ENCODE measurements at places on chromosomes 5 and 9. TPM values are rescaled to one million over a fixed set of nuclear protein-coding genes. Genes with fewer than 3 reads are reported as not detected.

GRCh38 chr5:56480705-56481427, 247.7 kb upstream of the ANKRD55 start:
- DNase-seq, result peak; percentile 2

Gene GABRB2
- not detected for total RNA-seq

Gene POLR3G
- total RNA-seq, result 42.2 TPM

Gene SYNPO
- total RNA-seq, result 8.4 TPM

DNA sequence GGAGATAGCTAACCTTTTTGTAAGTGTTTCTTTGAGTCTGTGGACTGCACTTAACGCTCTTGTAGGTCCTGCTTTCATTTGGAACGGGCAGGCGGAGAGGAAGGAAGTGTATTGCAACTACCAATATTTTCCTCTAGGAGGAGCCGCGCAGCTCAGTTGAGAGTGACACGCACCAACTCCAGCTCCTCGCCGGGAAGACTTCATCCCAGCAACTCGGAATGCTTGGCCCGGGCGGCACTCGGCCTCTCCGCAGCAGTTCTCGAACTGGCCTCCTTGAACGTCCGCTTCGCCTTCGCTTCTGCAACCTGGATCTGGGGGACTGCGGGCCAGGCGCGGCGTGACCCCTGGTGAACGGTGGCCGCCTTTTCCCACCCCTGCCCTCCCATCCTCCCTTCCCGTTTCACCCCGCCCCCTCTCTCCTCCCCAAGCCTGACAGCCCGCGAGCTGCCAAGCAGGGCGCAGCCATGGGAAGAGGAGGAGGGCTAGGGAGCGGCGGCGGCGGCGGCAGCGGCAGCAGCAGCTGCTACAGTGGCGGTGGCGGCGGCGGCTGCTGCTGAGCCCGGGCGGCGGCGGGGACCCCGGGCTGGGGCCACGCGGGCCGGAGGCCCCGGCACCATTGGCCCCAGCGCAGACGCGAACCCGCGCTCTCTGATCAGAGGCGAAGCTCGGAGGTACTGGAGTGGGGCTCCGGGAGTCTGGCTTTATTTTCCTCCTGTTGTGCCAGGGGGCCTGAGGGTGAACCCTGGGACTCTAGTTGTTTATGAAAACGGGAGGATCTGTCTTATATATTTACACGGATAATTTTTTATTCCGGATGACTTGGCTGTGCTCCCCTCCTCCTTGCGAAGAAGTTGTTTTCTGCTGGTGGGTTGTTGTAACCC, at the start of gene GHR:
TSS of gene GHR (plus strand) at position 155 of the 881 bp plus-strand sequence. CDS start 142,436 bp downstream, outside the sequence.
- peak; percentile 94 for DNase-seq

GRCh38 chr9:120153258-120153657, 426.7 kb downstream of the CDK5RAP2 start:
- DNase-seq, result no peak

- no peak for DNase-seq
Measured at GRCh38 chr5:37189355-37189754, 59.8 kb downstream of the CPLANE1 start.

Gene MYO10
- total RNA-seq, result 72.3 TPM

- no peak for DNase-seq
Measured at GRCh38 chr5:37881359-37881758, 41.5 kb upstream of the GDNF start.

Gene PCDHA9
- total RNA-seq, result 0.22 TPM

DNA sequence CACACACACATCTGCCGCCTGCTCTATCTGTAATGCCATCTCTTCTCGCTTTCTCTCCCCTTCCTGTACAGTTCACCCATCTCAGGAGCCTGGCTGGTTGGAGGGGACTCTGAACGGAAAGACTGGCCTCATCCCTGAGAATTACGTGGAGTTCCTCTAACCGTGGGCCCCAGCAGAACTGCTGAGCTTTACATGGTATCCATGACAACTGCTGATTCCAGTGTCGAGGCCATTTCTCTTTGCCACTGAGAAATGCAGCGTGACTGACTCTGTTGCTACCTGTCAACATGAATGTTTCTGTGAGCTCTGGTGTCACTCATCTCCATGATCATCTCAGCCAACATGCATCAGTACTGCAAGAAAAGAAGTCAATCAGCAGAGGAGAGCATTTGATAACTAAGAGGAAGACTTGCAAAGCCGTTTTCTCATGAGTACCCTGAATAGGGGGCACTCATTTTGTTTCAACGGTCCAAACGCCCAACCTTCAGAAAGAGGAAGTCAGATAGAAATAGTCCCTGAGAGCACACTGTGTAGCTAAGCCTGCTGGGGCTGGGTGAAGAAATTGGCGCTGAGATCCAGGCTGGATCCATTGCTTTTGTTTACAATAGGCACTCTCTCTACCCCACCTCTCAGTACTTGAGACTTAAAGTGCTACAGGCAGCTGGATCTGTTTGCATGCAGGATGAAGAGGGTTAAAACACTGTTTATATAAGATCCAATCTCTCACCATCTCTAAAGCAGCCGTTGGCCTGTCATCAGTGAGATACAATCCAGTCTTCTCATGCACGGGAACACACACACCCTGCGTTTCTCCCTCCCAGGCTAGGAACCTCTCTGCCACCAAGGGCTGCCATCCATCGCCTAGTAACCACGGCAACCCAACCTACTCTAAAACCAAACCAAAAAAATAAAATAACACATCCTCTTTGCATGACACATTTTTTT, 180.9 kb downstream of the NR3C1 start:
- no peak for DNase-seq

- no peak for DNase-seq
Measured at GRCh38 chr5:111231119-111231518, 6.9 kb downstream of the CAMK4 start.

- DNase-seq, result no peak
Measured at GRCh38 chr5:37929791-37930190, 90.0 kb upstream of the GDNF start.

Gene AFAP1L1
- total RNA-seq, result 19.6 TPM

Gene C9orf153
- 1.9 TPM for total RNA-seq

- no peak for DNase-seq
Measured at GRCh38 chr5:170290498-170290897, 7.1 kb downstream of the LCP2 start.

Gene DMAC1
- 28.4 TPM for total RNA-seq

Gene SPATA31A6
- not detected for total RNA-seq

DNA sequence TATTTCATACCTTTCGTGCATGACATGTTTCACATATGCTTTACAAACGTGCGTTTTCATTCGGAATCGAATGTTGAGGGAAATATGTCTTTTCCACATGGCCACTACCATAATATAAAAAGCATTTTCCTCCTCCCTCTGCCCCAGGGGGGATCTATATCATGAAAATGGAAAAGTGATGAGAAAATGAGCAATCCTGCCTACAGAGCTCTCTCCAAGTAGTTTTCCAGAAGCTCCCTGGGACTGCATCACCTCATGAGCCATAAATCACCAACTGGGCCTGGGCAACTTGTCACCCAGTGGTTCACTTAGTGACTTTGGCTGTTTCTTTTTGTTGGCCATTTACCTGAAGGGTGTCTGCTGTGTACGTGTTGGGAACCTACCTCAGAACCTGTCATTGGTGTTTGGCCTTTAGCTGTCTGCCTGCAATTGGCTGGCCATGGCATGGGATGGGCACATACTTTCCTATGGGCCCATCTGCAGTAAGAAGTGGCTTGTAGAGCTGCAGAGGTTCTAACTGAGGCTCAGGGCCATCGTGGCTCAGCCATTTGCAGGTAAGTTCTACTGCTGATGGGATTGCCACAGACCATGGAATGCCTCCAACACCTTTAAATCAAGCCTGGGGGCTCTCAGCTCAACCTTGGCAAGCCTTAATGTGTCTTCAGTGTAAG, 9.5 kb upstream of the TIFAB start:
- no peak for DNase-seq

DNA sequence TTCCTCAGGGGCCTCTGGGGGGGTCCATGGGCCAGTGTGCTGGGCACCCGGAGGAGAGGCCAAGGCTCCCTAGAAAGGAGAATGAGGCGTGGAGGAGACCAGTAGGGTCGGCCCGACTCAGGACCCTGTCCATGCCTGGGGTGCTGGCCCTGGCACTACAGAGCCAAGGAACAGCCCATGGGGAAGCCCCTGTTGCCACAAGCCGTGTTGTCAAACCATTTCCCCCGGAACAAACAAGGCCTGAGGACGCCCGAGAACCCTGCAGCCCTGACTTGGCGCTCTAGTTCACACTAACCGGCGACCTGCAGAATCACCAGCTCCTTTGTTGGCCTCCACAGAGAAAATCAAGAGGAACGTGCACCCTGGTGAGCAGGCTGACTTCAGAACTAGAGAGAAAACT, 41.6 kb upstream of the SLC12A7 start:
- no peak for DNase-seq

DNA sequence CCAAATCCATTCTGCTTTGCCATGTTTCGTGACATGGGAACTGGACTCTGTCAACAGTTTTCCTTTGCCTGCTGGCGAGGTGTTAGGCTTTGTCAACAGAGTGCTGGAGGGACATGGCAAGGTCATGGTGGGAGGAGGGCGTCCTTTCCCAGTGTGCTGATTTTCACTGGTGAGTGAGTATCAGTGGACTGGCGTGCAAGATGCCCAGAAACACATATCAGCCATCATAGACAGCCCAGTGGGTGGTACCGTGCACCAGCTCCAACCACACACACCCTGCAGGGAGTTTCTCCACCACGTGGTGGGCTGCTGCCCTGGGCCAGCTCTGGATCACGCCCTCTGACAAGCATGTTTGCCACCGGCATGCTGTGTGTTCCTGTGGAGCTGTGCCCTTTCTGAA, 50.0 kb upstream of the ABL1 start:
- no peak for DNase-seq

GRCh38 chr5:154103233-154103632, 64.5 kb downstream of the MFAP3 start:
- no peak for DNase-seq

- peak; percentile 92 for DNase-seq
Measured at GRCh38 chr5:143921525-143922311, 109.8 kb downstream of the HMHB1 start.

DNA sequence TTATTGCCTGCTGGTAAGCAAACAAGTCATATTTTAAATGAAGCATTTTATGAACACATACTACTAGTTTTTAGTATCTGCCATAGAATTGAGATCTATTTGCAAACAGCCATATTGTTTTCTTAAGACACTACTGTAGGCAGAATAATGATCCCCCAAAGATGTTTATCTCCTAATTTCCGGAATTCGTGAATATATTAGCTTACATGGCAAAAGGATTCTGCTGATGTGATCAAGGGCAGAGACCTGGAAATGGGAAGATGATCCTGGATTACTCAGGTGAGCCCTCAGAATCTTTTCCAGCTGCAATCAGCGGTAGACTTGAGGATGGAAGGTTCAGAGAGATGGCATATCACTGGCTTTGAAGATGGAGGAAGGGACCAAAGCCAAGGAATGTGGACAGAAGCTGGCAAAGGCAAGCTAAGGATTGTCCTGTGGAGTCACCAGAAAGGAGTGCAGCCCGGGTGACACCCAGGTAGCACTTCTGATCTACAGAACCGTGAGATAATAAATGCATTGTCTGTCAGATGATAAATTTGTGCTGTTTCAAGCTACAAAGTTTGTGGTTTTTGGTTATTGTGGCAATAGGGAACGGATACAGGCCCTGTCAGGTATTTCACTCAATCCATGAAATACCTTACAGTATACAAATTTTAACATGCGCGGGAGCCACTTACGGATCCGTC, 1.0 kb upstream of the ERCC6L2 start:
- peak; percentile 18 for DNase-seq

DNA sequence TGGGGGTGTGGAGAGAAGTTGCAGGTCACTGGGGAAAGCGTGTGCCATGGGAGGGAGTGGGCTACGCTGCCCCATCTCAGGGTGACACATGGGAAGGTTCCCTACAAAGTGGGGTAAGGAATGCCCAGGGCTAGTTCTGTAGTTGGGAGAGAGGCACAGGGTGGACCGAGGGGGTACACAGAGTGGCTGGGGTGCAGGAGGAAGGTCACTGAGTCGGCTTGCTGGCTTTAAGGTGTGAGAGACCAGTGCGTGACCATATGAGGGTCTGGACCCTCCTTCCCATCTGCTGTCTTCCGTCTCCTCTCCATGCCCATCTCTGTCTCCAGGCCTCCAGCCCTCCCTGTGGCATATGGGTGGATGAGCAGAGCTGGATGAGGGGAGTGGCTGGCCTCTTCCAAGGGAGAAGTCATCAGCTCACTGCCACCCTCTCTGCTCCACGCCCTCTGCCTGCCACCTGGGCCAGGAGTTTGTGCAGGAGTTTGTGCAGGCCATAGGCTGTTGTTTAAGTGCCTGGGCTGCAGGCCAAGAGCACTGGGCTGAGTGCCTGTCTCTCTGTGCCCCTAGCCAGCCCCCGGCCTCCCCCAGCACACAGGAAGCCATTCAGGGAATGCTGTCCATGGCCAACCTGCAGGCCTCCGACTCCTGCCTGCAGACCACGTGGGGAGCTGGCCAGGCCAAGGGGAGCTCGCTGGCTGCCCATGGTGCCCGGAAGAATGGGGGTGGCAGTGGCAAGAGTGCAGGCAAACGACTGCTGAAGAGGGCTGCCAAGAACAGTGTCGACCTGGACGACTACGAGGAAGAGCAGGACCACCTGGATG, 96.8 kb downstream of the PHF2 start:
- DNase-seq, result no peak

DNA sequence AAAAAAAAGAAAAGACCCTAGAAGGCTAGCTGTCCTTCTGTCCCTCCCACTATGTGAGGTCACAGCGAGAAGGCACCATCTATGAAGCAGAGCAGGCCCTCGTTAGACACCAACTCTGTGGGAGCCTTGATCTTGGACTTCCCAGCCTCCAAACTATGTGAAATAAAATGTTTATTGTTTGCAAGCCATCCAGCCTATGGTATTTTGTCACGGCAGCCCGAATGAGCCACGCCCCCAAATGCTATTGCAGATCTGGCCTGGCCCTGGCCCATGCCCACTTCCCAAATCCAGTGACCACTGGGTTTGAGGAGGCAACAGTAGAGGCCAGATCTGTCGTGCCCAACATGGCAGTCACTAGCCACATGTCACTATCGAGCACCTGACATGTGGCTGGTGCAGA, 10.8 kb downstream of the STK10 start:
- no peak for DNase-seq

- no peak for DNase-seq
Measured at GRCh38 chr9:135998410-135999071, 37.4 kb upstream of the UBAC1 start.

GRCh38 chr9:35661756-35662350, 3.1 kb downstream of the ARHGEF39 start:
- DNase-seq, result no peak

DNA sequence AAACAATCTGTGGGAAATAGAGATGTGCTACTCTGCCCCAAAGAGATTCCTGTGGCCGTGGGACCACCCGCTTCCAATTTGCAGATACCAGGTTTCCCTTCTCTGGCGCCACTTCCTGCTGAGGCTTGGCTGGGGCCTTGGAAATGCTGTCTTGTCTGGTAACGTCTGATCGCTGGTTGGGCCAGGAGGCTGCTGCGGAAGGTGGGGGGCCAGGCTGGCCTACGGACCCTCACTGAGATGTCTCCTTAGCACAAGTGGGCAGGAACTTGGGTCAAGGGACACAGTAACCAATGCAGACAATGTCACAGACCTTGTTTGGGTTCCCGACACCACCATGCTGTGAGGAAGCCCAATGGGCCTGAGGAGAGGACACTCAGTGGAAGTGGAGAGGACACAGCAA, 31.7 kb upstream of the IRX4 start:
- DNase-seq, result no peak

All from PC-3 (cell line).